ENCODE measurements at places on chromosomes 6 and 20. TPM values are rescaled to one million over a fixed set of nuclear protein-coding genes. Genes with fewer than 3 reads are reported as not detected.

- DNase-seq, result no peak
Measured at GRCh38 chr6:13931797-13932402, 7.1 kb downstream of the RNF182 start.

GRCh38 chr6:41607736-41608135, 30.5 kb upstream of the MDFI start:
- no peaks in the 10 kb centered on the region for H3K27me3 ChIP-seq
- no peak for DNase-seq
- peaks cover 6% of the 10 kb centered on the region for H3K4me1 ChIP-seq
- H3K36me3 ChIP-seq, result no peaks in the 10 kb centered on the region
- H3K27ac ChIP-seq, result no peak overlapping the region

DNA sequence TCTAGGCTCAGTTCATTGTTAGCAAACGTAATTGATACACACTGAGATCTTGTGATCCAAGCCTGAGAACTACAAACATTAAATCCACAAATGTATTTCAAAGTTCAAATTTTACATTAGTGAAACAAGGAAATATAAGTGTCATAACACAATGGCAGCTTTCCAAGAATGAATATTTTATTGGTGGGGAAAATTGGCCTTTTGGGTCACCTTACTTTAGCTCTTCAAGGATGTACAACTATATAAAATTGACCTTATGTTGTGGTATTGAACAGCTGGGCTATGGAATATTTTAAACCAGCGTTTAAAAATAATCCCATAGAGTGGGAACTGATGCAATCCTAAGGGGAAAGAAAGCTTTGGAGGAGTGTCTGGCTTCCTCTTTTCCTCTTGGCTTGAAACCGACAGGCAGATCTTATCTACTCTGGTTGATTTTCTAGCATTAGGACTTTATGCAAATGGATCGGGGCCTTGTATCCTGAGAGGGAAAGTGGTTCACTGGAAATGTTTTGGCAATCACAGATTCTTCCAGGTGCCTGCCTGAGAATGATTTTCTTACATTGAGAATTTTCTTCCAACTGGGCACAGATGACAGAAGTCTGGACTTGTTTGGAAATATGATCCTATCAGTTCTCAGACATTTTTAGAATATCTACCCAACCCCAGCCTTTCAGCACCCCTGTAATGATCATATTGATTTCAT, 184.8 kb upstream of the ECI2 start:
- peaks cover 6% of the 10 kb centered on the region for H3K4me1 ChIP-seq
- no peak overlapping the region for H3K27ac ChIP-seq
- no peaks in the 10 kb centered on the region for H3K36me3 ChIP-seq
- DNase-seq, result no peak
- H3K4me3 ChIP-seq, result no peak overlapping the region
- H3K27me3 ChIP-seq, result no peaks in the 10 kb centered on the region

- no peak overlapping the region for H3K4me3 ChIP-seq
- DNase-seq, result no peak
- H3K36me3 ChIP-seq, result no peaks in the 10 kb centered on the region
- no peaks in the 10 kb centered on the region for H3K4me1 ChIP-seq
- no peaks in the 10 kb centered on the region for H3K27me3 ChIP-seq
- H3K27ac ChIP-seq, result no peak overlapping the region
Measured at GRCh38 chr6:166877906-166878305, 78.4 kb downstream of the RNASET2 start.

DNA sequence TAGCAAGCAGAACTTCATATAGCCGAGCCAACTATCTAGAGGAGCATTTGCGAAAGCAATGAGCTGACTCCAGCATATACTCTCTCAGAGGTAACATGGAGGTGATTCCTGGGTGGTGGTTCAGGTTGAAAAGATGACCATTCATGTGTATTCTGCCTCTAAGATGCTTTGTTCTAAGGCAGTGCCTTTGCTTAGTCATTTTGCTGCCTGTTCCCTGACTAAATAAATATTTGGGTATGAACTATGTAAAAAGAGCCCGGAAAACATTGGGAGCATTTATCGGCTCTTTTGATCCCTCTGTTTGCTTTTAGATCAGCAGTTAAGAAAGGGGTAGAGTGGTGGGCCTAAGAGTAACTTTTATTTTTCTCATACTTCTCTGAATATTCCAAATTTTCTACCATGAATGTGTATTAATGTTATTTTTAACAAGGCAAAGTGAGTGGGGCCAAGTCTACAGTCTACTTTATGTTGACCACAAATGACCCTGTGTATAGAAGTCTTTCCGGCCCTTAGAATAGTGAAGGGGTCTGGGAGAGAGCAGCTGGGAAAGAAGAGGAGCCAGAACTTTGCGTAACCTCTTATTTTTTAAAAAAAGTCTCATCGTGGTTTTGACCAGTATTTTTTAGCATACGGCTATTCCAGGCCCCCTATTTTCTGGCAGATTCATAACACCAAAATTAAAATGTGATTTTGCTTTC, 206.5 kb upstream of the EYA4 start:
- no peak overlapping the region for H3K4me3 ChIP-seq
- H3K27me3 ChIP-seq, result no peaks in the 10 kb centered on the region
- H3K27ac ChIP-seq, result no peak overlapping the region
- no peaks in the 10 kb centered on the region for H3K36me3 ChIP-seq
- DNase-seq, result no peak

GRCh38 chr6:151325075-151326050, 66.0 kb downstream of the ZBTB2 start:
- peak overlapping the region; percentile 20 for H3K4me3 ChIP-seq
- peaks cover 17% of the 10 kb centered on the region for H3K4me1 ChIP-seq
- H3K27me3 ChIP-seq, result peaks cover 23% of the 10 kb centered on the region

GRCh38 chr20:31709939-31710338, 12.7 kb downstream of the BCL2L1 start:
- H3K36me3 ChIP-seq, result peaks cover 64% of the 10 kb centered on the region
- H3K4me1 ChIP-seq, result peaks cover 56% of the 10 kb centered on the region
- no peak for DNase-seq
- no peak overlapping the region for H3K27ac ChIP-seq

GRCh38 chr6:139882977-139883728, 508.7 kb upstream of the CITED2 start:
- no peaks in the 10 kb centered on the region for H3K36me3 ChIP-seq
- no peaks in the 10 kb centered on the region for H3K4me1 ChIP-seq
- no peaks in the 10 kb centered on the region for H3K27me3 ChIP-seq
- H3K4me3 ChIP-seq, result no peak overlapping the region
- no peak for DNase-seq
- no peak overlapping the region for H3K27ac ChIP-seq

DNA sequence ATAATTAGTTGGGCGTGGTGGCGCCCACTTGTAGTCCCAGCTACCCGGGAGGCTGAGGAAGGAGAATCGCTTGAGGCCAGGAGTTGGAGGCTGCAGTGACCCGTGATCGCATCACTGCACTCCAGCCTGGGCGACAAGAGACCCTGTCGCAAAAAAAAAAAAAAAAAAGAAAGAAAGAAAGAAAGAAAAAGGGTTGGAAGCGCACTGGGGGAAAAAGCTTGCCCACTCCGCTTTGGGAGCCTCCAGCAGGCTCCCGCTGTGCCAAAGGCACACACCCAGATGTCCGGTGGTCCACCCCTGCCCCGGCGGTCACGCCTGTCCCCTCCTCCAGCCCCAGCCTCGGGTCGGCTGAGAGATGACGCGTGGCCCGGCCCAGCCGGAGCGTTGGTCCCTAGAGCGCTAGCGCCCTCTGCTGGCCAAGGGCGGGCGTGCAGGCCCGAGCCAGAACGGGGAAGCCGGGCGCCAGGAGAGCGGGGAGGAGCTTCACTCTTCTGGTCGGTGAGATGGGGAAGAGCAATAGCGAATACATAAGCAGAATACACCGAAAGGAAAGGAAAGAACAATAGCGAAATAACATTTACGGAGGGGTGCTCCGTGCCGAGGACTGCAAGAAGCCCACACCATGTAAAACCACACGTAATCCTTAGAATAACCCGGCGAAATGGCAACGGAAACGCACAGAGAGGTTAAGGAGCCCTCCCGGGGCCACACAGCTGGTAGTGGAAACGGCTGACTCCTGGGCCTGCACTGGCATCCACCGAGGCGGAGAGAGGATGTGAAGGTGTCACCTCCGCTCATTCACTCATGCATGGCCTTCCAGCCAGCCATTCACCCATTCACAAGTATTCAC, 41.7 kb downstream of the UBE2V1 start:
- peak; percentile 94 for DNase-seq
- peak overlapping the region; percentile 4 for H3K4me3 ChIP-seq
- no peak overlapping the region for H3K27ac ChIP-seq
- H3K4me1 ChIP-seq, result peaks cover 11% of the 10 kb centered on the region
- no peaks in the 10 kb centered on the region for H3K27me3 ChIP-seq

DNA sequence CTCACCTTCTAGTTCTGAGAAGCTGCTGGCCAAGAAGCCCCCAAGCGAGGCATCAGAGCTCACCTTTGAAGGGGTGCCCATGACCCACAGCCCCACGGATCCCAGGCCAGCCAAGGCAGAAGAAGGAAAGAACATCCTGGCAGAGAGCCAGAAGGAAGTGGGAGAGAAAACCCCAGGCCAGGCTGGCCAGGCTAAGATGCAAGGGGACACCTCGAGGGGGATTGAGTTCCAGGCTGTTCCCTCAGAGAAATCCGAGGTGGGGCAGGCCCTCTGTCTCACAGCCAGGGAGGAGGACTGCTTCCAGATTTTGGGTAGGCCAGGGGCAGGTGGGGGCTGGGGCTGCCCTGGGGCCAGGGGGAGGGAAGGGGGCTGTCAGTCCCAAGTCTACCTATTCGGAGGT, 2.3 kb downstream of the MYLK2 start:
- no peaks in the 10 kb centered on the region for H3K36me3 ChIP-seq
- no peaks in the 10 kb centered on the region for H3K27me3 ChIP-seq
- H3K27ac ChIP-seq, result no peak overlapping the region

GRCh38 chr6:119449331-119450156, 100.0 kb upstream of the MAN1A1 start:
- no peaks in the 10 kb centered on the region for H3K27me3 ChIP-seq
- H3K4me3 ChIP-seq, result no peak overlapping the region
- H3K4me1 ChIP-seq, result no peaks in the 10 kb centered on the region

GRCh38 chr6:163231356-163232014, 183.0 kb upstream of the QKI start:
- H3K27me3 ChIP-seq, result no peaks in the 10 kb centered on the region
- H3K4me3 ChIP-seq, result no peak overlapping the region
- H3K36me3 ChIP-seq, result no peaks in the 10 kb centered on the region
- no peak for DNase-seq

- no peak overlapping the region for H3K27ac ChIP-seq
- H3K27me3 ChIP-seq, result peaks cover 18% of the 10 kb centered on the region
- no peaks in the 10 kb centered on the region for H3K4me1 ChIP-seq
- no peak overlapping the region for H3K4me3 ChIP-seq
Measured at GRCh38 chr6:151240036-151240685, 394 bp downstream of the AKAP12 start.

GRCh38 chr6:74054190-74054589, 358.2 kb downstream of the CD109 start:
- no peak for DNase-seq
- H3K27ac ChIP-seq, result no peak overlapping the region
- H3K4me3 ChIP-seq, result no peak overlapping the region

DNA sequence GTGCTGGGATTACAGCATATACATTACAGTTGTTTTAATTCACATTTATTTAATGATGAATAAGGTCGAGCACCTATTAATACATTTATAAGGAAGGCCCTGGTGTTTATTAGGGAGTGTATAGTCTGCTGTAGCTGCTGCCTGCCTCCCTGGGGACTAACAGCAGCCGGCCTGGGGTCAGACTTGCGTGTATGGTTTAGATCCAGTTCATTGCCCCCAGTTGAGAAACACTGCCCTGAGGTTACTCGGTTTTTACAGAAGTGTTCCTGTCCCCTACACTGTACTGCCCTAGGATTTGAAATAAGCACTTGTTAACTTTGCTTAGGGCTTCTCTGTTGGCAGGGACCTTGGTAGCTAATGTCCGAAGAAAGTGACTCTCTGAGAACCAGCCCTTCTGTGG, 4.0 kb downstream of the TTPAL start:
- H3K4me1 ChIP-seq, result peaks cover 15% of the 10 kb centered on the region
- no peak for DNase-seq
- H3K4me3 ChIP-seq, result no peak overlapping the region
- peaks cover 35% of the 10 kb centered on the region for H3K36me3 ChIP-seq

GRCh38 chr20:59207235-59207634, 43.6 kb downstream of the ZNF831 start:
- H3K4me3 ChIP-seq, result no peak overlapping the region
- peaks cover 32% of the 10 kb centered on the region for H3K4me1 ChIP-seq
- H3K36me3 ChIP-seq, result peaks cover 68% of the 10 kb centered on the region
- H3K27ac ChIP-seq, result no peak overlapping the region

DNA sequence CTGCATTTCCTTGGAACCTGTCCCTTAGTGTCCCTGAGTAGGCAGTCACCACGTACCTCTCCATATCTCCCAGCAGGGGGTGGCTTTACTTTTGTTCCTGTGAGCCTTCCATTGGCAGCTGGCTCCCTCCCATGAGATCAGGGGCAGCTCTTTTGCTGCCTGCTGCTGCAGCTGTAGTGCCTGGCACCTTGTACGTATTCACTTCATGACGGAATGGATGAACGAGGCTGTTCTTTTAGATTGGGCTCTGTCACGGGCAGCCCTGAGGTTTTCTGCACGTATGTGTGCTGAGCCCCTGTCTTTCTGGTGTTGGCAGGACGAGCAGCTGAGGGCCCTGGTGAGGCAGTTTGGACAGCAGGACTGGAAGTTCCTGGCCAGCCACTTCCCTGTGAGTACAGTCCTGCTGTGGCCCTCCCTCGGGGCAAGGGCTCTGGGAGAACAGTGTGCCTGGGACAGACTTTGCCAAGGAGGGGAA, 14.6 kb downstream of the MYBL2 start:
- peaks cover 18% of the 10 kb centered on the region for H3K4me1 ChIP-seq
- DNase-seq, result peak; percentile 35
- H3K4me3 ChIP-seq, result no peak overlapping the region

- H3K27ac ChIP-seq, result no peak overlapping the region
- H3K4me3 ChIP-seq, result no peak overlapping the region
- peaks cover 6% of the 10 kb centered on the region for H3K27me3 ChIP-seq
- DNase-seq, result no peak
- no peaks in the 10 kb centered on the region for H3K4me1 ChIP-seq
Measured at GRCh38 chr6:167677422-167677789, 149.3 kb upstream of the AFDN start.

- peaks cover 5% of the 10 kb centered on the region for H3K4me1 ChIP-seq
- no peak overlapping the region for H3K4me3 ChIP-seq
- H3K36me3 ChIP-seq, result no peaks in the 10 kb centered on the region
- DNase-seq, result no peak
- H3K27me3 ChIP-seq, result no peaks in the 10 kb centered on the region
Measured at GRCh38 chr20:60371384-60371783, 413.2 kb downstream of the CDH26 start.

- H3K27ac ChIP-seq, result peak overlapping the region; percentile 22
- H3K36me3 ChIP-seq, result peaks cover 42% of the 10 kb centered on the region
- H3K4me1 ChIP-seq, result peaks cover 39% of the 10 kb centered on the region
- H3K4me3 ChIP-seq, result no peak overlapping the region
- H3K27me3 ChIP-seq, result no peaks in the 10 kb centered on the region
- no peak for DNase-seq
Measured at GRCh38 chr6:24930431-24930871, 5.3 kb downstream of the RIPOR2 start.

SLC17A1 gene
- 0.71 TPM for total RNA-seq

CRISP2 gene
- total RNA-seq, result not detected

SLC32A1 gene
- total RNA-seq, result not detected

ASIP gene
- total RNA-seq, result not detected

HLA-DQA1 gene
- 7.0 TPM for total RNA-seq

SEMG1 gene
- not detected for total RNA-seq

MEI4 gene
- total RNA-seq, result not detected
